Activated CD8-positive, alpha-beta memory T cell treated with anti-CD3 and anti-CD28 coated beads, Interleukin-2, amount 10 ng/mL, durations not matched to agents 7 days and 5 days (primary cell): ENCODE measurements at places on chromosomes 6 and 20. TPM values are rescaled to one million over a fixed set of nuclear protein-coding genes. Genes with fewer than 3 reads are reported as not detected.

DEF6 gene
- 153 TPM for total RNA-seq

MUC22 gene
- not detected for total RNA-seq

MOCS3 gene
- 4.6 TPM for total RNA-seq

NMBR gene
- total RNA-seq, result not detected

SSTR4 gene
- not detected for total RNA-seq

TPBG gene
- not detected for total RNA-seq

- no peak overlapping the region for H3K27ac ChIP-seq
- no peaks in the 10 kb centered on the region for H3K4me1 ChIP-seq
These were observed 202.2 kb upstream of the PCSK2 start for GRCh38 chr20:17024513-17025119.

DNA sequence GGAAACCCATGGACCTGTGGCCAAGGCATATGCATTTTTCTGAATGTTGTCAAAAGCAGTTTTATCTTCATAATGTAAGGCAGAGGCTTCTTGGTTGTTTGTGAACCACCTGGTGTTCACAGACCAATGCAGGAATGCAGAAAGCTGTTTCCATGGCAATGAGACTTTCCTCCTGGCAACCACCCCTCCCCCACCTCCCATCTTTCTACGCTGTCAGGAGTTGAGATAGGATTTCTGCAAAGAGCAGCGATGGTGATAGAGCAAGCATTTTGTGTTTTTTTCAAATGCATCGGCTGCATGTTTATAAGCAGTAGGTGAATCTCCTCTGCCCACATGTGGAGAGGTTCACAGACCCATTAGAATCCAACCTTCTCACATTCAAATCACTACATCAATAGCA lies 114.1 kb upstream of the SMLR1 start:
- no peak for DNase-seq
- H3K27ac ChIP-seq, result no peak overlapping the region
- H3K4me1 ChIP-seq, result peaks cover 35% of the 10 kb centered on the region
- no peaks in the 10 kb centered on the region for H3K27me3 ChIP-seq
- peaks cover 12% of the 10 kb centered on the region for H3K36me3 ChIP-seq

- no peak for DNase-seq
- no peak overlapping the region for H3K27ac ChIP-seq
- H3K27me3 ChIP-seq, result peaks cover 19% of the 10 kb centered on the region
- H3K4me3 ChIP-seq, result no peak overlapping the region
These were observed 151.3 kb upstream of the UST start for GRCh38 chr6:148595550-148595949.

DNA sequence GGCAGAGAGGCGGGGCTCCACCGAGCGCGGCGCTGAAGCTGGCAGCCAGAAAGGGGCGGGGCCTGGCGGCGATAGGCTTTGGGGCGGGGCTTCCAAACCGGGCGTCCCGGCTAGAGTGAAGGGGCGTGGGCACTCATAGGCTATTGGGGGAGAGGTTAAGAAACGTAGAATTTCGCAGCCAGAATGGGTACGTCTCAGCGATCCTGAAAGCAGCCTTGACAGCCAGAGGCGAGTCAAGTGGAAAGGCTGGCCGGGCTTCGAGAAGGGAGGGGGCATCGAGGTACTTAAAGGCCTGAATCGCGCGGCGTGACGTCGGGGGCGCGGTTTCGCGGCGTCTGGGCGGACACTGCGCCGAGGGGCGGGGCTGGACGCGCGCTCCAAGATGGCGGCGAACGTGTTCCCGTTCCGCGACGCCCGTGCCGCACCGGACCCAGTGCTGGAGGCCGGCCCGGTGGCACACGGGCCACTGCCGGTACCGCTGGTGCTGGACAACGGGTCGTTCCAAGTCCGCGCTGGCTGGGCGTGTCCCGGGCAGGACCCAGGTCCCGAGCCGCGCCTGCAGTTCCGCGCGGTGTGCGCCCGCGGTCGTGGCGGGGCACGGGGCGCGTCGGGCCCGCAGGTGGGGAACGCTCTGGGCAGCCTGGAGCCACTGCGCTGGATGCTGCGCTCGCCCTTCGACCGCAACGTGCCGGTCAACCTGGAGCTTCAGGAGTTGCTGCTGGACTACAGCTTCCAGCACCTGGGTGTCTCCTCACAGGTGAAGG lies at the start of gene ACTR5:
TSS of gene ACTR5 (plus strand) at position 364 of the 764 bp plus-strand sequence. CDS start at position 383, 19 bp downstream.
- H3K27ac ChIP-seq, result peak within 1 kb of the TSS; percentile 93
- H3K4me3 ChIP-seq, result peak within 1 kb of the TSS; percentile 91
- H3K36me3 ChIP-seq, result no peaks in the 10 kb centered on the region
- peak; percentile 97 for DNase-seq
- H3K27me3 ChIP-seq, result peaks cover 7% of the 10 kb centered on the region
- H3K4me1 ChIP-seq, result peaks cover 26% of the 10 kb centered on the region

GRCh38 chr6:154261688-154262397 lies 94.8 kb downstream of the IPCEF1 start:
- H3K27ac ChIP-seq, result no peak overlapping the region
- no peak overlapping the region for H3K4me3 ChIP-seq
- H3K36me3 ChIP-seq, result peaks cover 13% of the 10 kb centered on the region
- H3K27me3 ChIP-seq, result peaks cover 7% of the 10 kb centered on the region

GRCh38 chr6:55632953-55633352 lies 54.0 kb upstream of the HMGCLL1 start:
- H3K27me3 ChIP-seq, result no peaks in the 10 kb centered on the region
- no peaks in the 10 kb centered on the region for H3K4me1 ChIP-seq
- H3K4me3 ChIP-seq, result no peak overlapping the region
- H3K36me3 ChIP-seq, result no peaks in the 10 kb centered on the region

GRCh38 chr6:155495011-155495768 lies 39.6 kb upstream of the NOX3 start:
- H3K4me3 ChIP-seq, result no peak overlapping the region
- H3K36me3 ChIP-seq, result peaks cover 4% of the 10 kb centered on the region
- no peak for DNase-seq
- peaks cover 12% of the 10 kb centered on the region for H3K27me3 ChIP-seq

DNA sequence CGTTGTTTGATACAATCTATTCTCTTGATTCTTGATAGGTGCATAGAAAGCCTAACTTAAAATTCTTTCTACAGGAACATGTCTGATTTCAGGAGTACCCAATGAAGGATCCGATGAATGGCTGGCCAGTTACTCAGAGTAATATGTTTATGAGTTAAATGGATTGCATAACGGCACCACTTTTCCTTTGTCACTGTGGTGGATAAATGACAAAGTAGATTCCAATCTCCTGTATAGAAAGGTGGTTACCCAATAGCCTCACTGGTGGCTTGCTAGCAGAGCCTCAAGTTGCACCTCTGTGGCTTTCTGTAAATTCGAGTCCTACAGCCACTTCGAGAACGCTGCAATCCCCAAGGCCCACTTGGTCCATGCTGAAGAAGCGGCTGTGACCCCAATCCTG lies 28.4 kb downstream of the LHFPL5 start:
- no peak for DNase-seq
- no peak overlapping the region for H3K27ac ChIP-seq
- no peaks in the 10 kb centered on the region for H3K4me1 ChIP-seq
- H3K36me3 ChIP-seq, result peaks cover 36% of the 10 kb centered on the region

GRCh38 chr6:134853111-134854055 lies 96.5 kb downstream of the ALDH8A1 start:
- H3K4me1 ChIP-seq, result no peaks in the 10 kb centered on the region
- no peak for DNase-seq
- no peaks in the 10 kb centered on the region for H3K36me3 ChIP-seq
- no peak overlapping the region for H3K27ac ChIP-seq
- H3K4me3 ChIP-seq, result no peak overlapping the region

DNA sequence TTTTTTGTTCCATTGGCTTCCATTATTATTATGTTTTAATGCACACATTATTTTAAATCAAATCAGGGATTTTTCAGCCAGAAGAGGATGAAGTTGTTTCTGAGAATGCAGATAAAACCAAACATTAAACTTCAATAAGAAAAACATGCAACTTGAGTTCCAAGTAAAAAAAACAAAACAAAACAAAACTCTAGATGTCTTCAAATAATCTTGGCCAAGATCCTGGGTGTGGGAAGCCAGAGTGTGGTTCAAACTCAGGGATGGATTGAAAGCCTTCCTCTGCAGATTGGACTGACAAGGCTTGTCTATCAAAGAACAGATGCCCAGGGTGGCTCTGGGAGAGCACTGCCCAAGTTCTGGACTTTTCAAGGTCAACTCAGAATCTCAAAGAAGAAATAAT lies 134.1 kb downstream of the LCA5 start:
- no peak for DNase-seq
- H3K4me1 ChIP-seq, result no peaks in the 10 kb centered on the region
- no peaks in the 10 kb centered on the region for H3K27me3 ChIP-seq
- no peak overlapping the region for H3K27ac ChIP-seq

DNA sequence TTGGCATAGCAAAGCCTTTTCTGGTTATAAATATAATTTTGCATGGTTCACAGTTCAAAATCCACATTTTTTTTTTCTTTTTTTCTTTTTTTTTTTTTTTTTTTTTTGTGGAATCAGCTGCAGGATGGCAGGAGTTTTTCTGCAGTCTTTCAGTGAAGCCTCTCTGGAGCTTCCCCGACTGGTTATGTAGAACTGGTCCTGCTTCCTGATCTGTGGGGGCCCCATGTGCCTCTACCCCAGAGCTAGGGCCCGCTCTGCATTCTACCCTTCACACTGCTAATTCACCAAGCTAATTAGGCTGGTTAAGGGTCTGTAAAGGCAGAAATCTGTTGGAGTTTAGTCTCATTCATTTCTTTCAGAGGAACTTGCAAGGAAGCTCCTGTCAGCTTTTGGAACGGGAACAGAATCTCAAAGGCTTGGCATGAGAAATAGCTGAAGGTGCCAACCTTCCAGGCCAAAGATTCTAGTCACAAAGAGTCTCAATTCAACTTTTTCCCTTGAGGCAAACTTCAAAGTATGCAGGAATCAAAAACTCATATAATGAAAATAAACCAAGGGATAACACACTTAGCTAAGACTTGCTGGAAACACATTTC lies 45.5 kb downstream of the HMGN3 start:
- H3K4me1 ChIP-seq, result no peaks in the 10 kb centered on the region
- no peak overlapping the region for H3K4me3 ChIP-seq
- no peak for DNase-seq
- H3K27me3 ChIP-seq, result peaks cover 7% of the 10 kb centered on the region
- no peaks in the 10 kb centered on the region for H3K36me3 ChIP-seq

DNA sequence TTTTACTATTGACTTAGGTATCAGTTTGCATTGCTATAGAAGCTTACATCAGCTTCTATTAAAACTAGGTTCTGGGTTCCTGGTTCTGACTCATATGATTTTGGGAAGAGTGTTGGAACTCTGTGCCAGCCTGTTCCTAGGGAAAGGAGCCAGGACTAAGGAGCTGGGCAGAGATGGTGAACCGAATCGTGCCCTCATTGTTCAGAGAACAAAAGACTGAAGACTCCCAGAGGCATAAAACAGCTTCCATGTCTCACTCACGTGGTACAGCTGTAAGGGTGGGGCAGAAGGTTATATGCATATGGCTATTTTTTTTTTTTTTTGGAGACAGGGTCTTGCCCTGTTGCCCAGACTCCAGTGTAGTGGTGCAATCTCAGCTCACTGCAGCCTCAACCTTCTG lies 89.1 kb upstream of the THBS2 start:
- no peaks in the 10 kb centered on the region for H3K36me3 ChIP-seq
- H3K4me3 ChIP-seq, result no peak overlapping the region
- H3K27ac ChIP-seq, result no peak overlapping the region
- no peak for DNase-seq
- peaks cover 5% of the 10 kb centered on the region for H3K27me3 ChIP-seq
- no peaks in the 10 kb centered on the region for H3K4me1 ChIP-seq

DNA sequence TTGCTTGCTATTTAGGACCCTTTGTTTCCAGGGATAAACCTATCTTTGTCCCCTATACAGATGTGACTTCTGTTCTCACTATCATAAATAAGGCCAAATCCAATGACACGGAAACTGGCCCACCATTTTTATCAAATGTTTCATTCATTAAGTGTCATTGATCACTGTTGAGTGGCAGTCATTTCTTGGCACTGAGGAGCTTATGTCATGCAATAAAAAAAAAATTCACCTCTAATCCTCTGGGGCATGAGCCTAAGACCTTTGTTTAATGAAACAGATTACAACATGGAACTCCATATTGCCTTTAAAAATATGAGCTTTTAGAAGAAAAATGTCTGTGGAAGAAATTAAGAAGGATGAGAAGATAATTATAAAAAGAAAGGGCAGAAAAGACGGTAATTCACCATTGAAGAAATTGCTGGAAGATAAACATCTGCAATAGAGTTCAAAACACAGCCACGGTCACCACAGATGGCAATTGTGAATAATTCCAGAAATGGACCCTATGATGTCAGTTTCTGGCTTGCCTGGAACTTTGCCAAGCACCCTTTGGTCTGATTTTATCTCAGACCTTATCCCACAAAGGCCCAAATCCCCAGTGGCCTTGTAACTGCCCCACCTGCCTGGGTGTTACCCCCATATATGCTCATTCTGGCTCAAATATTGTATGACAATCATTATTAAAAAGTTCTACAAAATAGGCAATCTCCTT lies 91.1 kb downstream of the DST start:
- no peaks in the 10 kb centered on the region for H3K4me1 ChIP-seq
- no peak for DNase-seq
- no peaks in the 10 kb centered on the region for H3K36me3 ChIP-seq
- H3K4me3 ChIP-seq, result no peak overlapping the region
- H3K27ac ChIP-seq, result no peak overlapping the region

DNA sequence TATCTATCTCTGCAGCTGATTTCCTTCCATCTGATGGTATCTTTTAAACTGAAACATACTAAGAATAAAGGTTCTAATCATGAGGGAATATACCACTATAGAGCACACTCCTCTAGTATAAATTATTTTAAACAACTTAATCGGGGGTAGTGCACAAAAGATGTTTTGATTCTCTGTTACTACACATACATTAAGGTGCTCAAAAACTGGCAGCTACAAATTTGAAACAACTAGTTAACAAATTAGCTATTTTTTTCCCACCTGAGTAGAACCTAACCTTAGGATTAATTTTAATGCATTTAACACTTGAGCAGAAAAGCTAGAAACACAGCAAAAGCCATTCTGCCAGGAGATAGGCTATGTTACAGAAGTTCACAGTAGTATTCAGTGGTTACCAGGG lies 23.0 kb downstream of the CCNC start:
- no peak overlapping the region for H3K4me3 ChIP-seq
- H3K36me3 ChIP-seq, result peaks cover 49% of the 10 kb centered on the region
- H3K27me3 ChIP-seq, result no peaks in the 10 kb centered on the region
- no peak for DNase-seq
- peak overlapping the region; percentile 18 for H3K27ac ChIP-seq

DNA sequence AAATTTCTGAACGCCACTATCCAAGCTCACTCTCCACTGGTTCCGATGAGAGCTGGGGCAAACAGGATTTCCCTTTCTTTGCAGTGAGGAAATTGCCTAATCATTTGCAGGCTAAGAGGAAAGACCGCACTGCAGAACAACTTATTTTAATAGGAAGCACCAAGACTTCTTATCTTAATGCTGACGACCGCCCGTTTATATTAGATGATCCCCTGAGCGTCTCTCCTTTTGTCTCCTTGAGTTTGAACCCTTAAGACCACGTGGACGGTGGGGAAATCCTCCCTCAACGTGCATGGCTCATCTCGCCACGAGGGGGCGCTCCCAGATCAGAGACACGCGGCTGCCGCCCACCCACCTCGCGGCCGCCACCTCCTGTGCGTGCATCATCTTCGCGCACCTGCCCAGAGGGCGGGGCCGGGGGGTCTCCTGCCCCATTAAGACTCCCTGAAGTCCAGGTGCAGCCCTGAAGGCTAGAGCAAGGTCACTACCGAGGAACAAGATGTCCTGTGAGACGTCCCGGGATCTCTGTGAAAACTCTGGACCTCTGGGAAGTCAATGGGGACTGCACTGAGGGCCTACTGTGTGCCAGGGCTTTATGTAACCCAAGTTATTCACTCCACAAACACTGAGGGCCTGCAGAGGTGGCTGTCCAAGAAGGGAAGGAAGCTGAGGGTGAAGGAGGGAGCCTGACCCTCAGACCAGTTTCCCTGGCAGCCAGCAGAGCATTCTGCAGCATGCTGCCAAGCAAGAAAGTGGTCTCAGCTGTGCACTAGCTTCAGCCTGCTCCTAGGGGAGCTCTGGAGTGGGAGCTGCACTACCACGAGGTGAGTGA lies 28.1 kb downstream of the PDYN start:
- no peaks in the 10 kb centered on the region for H3K36me3 ChIP-seq
- DNase-seq, result peak; percentile 80
- H3K4me3 ChIP-seq, result peak overlapping the region; percentile 34
- no peak overlapping the region for H3K27ac ChIP-seq
